ENCODE measurements at places on chromosomes 2 and 18.

DNA sequence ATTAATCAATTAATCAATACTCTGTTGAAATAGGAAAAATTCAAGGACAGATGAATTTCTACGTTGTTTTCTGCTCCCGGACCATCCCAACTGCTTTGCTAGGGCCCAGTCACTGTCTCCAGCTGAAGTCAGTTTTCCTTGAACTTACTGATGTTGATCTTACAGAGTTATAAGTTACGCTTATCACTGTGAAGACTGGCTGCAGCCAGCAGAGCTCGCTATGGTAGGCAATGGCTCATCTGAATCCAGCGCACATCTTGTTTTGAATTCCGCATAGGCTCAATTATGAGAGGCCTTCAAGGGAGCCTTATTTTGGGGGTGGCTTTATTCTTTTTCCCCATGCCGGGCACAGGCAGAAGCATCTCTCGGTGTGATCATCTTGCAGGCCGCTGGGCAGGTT, 2.7 kb downstream of the MC2R start:
- no peak for DNase-seq

DNA sequence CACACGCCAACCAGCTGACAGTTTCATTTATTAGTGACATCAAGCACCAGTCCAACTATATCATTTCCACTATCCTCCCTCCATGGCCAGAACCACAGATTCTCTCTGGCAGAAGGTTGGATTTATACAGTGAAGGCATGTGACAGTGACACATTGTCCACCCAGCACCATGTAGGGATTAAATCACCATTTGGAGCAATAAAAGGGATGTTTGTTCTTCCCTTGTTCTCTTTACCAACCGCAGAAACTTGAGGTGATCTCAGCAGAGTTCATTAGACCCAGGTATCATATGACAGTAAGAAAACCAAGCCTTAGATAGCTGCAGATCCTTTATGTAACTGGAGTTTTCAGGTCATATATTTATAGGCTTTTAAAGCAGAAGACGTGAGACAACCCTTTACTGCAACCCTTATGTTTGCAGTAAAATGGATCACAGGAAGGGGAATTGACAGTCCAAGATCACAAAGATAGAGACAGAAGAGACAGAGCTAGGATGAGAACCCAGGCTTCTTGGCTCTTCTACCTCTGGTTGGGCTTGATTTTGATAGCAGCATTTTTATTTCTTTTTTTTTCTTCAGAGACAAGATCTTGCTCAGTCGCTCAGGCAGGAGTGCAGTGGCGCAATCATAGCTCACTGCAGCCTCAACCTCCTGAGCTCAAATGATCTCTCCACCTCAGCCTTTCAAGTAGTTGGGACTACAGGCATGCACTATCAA, 80.1 kb downstream of the XDH start:
- no peak for DNase-seq

DNA sequence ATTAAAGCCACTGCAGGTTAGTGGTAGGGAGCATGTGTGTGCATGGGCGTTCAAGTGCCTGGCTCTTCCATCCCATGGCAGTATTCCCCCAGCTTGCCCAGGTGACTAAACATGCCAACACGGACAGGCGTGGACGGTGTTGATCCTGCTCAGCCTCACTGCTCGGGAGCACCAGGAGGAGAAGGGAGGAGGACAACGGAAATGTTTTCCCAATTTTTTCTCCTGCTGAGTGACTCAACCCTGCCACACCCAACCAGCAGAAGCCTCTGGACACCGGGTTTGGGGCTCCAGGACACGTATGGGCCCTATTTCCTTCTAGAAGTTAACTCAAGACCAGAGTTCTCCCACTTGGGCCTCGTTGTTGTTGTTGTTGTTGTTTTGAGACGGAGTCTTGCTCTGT, 139.1 kb downstream of the CYP26B1 start:
- DNase-seq, result no peak

DNA sequence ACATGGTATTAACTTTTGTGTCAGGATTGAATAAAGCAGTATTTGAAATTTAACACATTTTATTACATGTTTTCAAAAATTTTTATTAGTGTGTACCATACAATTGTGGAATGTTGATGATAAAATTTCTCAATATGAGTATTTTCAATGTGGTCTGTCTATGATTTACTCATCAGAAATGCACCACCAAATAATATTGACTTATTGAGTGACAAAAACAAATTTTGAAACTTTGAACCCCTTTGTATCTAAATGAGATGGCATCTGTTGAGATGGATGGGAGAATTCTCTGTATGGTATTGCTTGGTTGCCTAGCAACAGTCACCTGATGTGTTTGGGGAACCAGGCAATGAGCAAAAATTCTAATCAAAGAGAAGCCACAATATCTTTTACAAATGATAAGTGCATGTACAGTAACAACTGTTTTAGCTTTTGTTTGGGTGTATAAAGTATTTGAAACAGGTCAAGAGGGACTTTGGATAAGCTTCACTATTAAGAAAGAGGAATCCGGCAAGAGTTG, 400.1 kb downstream of the CCDC85A start:
- no peak for DNase-seq

- DNase-seq, result no peak
Observed at GRCh38 chr18:13107074-13107473, 111.5 kb upstream of the LDLRAD4 start.

- DNase-seq, result no peak
Observed at GRCh38 chr2:217930761-217931563, 71.8 kb downstream of the TNS1 start.

GRCh38 chr2:71797035-71797810, 343.9 kb downstream of the DYSF start:
- DNase-seq, result no peak

GRCh38 chr18:49206717-49207116, 253.7 kb downstream of the DYM start:
- DNase-seq, result no peak

- no peak for DNase-seq
Observed at GRCh38 chr2:71959494-71959893, 188.2 kb downstream of the CYP26B1 start.

DNA sequence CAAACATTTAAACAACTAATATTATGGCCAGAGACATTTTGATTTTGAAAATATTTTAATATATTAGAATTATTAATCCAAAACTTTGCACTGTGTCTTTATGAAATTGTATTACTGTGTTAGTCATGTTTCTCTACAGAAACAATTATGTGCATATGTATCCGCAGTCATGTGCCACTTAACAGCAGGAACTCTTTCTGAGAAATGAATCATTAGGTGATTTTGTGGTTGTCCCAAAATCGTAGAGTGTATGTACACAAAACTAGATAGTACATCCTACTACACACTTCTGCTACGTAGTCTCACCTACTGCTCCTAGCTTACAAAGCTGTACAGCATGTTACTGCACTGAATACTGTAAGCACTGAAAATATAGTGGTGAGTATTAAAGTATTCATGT, 479.2 kb upstream of the DSEL start:
- no peak for DNase-seq

- DNase-seq, result no peak
Observed at GRCh38 chr2:170047331-170048065, 130.4 kb upstream of the MYO3B start.

GRCh38 chr2:232229911-232230310, 148.6 kb upstream of the ALPP start:
- DNase-seq, result no peak

DNA sequence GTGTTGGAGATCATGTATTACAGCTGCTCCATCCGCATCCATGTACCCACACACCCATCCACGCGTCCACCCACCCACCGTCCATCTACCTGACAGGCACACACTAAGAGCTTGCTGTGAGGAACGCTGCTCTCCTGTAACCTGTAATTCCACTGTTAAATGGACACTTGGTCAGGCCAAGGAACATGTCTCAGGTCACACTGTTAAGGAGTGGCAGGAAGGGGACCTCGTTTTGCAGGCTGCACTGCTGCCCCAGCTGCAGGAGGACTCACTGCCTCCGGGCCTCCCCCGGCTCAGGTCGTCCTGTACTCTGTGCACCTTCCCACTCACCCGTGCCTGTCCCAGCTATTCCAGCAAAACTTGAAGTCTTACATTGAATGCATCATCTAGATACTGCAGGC, 170.5 kb downstream of the EIPR1 start:
- no peak for DNase-seq

- no peak for DNase-seq
Observed at GRCh38 chr18:67219821-67220220, 296.7 kb downstream of the DSEL start.

DNA sequence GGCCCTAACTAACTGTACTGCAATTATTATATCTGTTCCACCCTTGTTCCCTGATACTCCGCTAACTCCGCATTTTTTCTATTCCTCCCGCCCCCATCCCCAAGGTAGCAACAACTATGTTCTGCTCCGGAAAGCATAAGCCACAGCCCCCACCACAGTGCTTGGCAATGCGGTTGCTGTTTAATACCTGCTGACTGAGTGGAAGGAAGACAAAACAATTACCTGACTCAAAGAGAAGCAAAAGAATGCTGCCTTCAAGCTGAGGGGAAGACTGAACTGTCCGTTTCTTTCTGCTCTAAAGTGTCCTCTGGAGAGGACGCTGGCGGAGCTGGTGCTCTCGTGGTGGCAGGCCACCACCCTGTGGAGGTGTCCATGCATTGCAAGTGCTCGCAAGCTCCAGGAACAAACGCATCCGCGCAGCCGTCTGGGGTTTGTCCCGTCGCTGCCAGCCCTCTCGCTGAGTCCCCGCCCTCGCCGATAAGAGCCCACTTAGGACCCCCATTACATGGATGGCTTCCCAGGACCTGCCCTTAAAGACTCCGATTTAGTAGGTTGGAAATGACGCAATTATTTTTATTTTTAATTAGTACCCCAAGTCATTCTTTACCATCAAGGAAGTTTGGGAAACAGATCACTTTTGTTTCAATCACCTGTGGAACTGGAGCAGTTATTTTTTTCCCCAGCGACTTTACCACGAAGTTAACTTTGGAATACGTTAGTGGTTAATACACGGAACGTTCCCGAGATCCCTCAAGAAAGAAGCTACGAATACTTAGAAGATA, 1.6 kb upstream of the MYL12A start:
- peak; percentile 81 for DNase-seq

- no peak for DNase-seq
Observed at GRCh38 chr2:186820303-186820702, 28.7 kb downstream of the ZSWIM2 start.

GRCh38 chr2:219664944-219665343, 37.5 kb downstream of the SLC4A3 start:
- DNase-seq, result no peak

DNA sequence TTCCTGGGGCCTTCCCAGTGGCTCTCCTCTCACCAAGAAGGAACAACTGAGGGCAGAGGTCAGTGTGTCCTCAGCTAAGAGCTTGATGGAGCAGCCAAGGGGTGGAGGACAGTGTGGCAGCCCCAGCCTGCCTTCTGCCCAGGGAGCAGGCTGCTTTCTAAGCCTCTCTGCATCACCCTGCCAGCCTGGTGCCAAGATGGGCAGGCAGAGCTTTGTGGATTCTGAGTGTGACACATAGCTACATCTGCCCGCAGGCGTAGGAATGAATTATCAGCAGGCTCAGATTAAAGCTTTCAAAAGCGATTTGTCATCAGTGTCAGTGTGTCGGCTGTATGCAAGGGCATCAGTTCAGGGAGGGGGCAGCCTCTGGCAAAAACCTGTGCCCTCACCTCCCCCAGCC, 8.7 kb downstream of the MAL start:
- no peak for DNase-seq

DNA sequence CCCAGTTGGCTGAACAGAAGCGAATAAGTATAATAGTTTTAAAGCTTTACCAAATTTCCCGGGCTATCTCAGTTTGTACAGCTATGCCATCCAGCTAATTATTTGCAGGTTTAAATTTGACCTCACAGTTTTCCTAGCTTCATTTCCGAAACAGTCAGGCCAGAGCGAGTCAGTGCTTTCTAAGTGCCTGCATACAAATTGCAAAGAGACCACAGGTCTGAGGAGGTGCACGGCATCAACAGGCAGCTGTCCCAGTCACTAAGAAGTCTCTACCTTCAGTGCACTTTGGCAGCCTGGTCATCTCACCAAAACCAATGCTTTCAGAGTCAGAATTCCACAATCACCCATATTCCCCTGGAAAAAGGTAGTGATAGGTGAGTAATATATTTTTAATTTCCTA, 51.9 kb downstream of the LAMA1 start:
- DNase-seq, result no peak

DNA sequence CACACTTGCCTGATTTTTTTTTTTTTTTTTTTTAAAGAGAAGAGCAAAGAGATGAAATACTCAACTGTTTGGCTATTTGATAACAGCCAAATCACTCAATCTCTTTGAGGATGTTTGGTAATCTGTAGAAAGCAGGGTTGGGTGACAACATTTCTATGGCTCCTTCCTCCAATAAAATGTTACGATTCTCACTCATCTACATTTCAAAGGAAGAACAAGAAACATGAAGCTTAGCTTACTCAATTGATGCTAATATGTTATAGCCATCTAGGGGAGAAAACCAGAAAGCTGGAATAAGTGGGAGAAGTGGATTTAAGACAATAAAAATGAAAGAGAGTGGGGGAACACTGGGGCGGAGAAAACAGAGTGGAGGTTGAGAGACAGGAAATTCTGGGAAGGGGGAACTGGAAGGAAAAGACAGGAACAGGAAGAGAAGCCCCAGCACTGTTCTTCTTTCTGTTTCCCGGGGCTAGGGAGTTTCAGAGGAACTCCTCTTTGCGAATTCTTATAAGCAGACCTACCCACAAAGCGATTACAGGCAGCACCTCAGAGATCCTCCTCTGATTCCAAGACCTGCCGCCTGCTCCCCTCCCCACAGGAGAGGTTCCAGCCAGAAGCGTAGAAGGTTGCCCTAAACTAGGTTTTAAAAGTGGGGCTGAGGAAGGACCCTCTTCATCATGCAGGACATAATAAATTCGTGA, 13.3 kb downstream of the ST3GAL5 start:
- DNase-seq, result no peak

DNA sequence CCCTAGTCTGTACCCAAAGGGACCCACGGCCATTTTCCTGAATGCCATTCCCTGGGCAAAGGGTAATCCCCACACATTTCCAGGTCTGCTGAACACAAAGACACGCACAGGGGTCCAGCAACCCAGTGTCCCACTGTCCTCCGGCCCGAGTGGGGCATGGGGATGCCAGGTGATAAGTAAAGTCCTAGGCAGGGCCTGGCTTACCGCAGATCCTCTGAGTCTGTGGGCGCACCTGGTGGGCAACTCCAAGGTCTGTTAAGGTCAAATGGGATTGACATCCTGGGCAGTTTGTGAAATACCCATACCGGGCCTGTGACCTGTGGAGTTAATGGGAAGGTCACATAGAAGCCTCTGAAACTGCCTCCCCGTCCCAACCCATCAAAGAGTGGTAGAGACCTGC, 116.1 kb downstream of the EIPR1 start:
- no peak for DNase-seq

- DNase-seq, result no peak
Observed at GRCh38 chr18:75212751-75213090, 2.1 kb downstream of the TSHZ1 start.

All from CD4-positive, alpha-beta T cell treated with Interleukin-12 subunit alpha and Interleukin-12 subunit beta, for 1 hour (primary cell).